COR-L47 (cell line): ENCODE measurements at places on chromosomes 1 and 21.
A peak's percentile ranks its signal among the peaks of the same experiment; 100 is the strongest.

DNA sequence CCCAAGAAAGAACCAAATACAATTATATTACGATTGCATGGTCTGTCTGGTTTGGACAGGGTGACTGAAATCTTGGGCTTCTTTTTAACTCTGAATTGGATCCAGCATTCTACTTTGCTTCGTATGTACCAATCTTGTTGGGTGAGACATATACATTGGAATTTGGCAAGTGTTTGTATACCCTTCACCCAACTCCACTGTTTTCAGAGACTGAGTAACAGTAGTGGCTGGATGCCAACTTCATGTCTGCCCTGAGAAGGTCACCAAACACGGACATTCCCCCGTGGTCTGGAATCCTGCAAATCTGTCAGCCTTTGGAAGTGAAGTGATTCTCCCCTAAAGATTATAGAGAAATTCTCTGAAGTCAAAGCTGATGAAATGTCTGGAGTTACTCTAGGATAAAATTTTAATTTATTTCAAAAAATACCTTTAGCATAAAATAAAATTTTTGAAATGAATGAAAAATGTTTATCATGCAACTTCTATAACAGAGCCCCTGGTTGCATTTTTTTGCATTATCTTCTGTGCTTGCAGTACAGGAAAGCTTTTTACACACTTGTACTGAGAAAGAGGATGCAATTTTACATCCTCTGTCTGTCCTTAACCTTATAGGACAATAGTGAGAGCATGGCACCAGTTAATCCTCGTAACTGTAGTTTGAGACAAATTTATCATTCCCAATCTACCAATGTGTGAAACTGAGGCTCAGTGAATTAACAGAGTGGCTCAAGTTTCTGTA, 201.8 kb downstream of the DISC1 start:
- DNase-seq, result no peak

DNA sequence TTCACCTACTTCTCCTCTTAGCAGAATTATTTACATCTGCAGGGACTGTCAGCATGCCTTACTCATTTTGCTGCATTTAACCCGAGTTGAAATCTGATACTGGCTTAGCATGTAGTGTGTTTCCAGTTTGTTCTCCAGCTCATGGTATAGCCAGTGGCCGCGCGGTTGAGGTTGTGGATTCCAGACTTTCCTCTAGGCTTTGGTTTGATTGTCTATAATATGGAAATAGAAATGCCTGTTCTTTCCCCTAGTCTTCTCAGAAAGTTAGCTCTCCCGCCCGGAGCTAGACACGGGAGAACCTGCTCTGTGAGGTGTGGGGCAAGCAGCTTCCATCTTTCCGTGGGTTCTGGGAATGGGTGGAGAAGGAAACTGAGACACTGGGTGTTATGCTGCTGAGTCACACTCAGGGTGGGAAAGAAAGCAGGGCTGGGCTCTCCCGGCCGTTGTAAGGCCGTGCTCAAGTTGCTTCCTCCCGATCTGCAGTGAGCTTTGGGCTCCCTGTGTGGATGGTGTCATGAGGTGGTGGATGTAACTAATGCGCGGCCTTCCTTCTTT, 206.8 kb upstream of the TMEM51 start:
- no peak for DNase-seq

GRCh38 chr1:56439610-56440264, 139.6 kb downstream of the PLPP3 start:
- no peak for DNase-seq

DNA sequence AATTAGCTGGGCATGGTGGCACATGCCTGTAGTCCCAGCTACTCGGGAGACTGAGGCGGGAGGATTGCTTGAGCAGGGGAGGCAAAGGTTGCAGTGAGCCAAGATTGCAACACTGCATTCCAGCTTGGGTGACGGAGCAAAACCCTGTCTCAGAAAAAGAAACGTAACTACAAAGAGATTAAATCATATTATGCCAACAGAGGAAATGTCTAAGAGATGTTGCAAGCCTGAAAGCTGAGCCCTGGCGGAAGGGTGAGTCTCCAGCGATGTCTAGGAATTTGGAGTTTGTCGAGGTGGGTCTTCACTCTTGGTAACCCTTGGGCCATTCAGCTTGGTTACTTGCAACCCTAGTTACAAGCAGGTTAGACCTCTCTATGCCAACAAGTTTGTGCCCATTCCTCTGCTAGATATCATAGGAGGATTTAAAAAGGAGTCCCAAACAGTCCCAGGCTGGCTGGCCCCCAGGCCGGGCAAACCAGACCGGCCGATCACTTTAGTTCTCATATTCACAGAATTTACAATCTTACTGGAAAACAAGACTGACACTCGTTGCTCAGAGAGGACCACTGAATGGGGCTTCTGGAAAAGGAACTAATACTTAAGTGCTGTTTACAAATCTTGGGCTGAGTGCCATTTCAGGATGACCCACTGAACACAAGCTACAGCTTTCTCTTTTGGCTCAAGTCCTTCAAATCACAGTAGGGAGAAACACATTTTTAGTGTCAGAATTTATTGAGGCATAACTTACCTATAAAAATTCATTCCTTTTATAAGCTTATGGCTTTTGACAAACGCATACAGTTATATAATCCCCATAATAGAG, 27.1 kb downstream of the SLC30A1 start:
- no peak for DNase-seq

DNA sequence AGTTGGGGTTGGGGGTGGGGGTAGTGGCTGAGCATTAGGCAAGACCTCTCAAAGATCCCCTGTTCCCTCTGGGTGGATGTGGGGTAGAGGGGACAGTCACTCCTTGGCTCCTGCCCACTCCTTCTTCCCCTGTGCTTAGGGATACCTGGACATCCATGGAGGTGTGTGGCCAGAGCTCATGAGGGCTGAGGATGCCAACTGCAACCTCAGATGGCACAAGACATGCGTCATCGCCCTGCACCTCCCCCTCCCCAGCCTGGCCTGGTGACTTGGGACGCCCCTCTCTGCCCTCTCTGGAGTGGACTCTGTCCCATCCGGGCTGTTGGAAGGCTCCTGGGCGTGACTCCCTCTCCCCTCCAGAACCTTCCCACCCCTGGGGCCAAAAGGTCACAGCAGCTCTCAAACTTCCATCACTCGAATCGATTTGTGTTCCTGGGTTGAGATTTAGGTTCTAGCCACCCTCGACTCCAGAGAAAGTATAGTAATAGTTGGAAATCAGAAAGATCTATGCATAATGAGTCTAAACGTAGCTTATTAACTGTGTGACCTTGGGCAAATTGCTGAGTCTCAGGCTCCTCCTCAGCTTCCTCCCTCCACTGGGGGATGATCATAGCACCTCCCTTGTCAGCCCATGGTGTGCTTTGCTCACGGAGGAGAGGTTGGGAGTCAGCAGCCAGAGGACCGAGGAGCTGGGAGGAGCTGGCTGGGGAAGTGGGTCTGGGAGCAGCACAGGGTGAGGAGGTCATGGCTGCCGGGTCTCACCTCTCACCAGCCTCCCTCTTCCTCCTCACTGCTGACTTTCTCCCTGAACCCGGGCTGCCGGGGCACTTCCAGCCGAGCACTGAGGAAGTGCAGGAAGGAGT, 2.2 kb upstream of the PTPN7 start:
- no peak for DNase-seq

- no peak for DNase-seq
Measured at GRCh38 chr1:93808871-93809270, 70.1 kb downstream of the DNTTIP2 start.

- DNase-seq, result no peak
Measured at GRCh38 chr1:153962088-153963029, 978 bp downstream of the SLC39A1 start.

GRCh38 chr1:154329152-154329521, 3.8 kb downstream of the ATP8B2 start:
- DNase-seq, result peak; percentile 10

DNA sequence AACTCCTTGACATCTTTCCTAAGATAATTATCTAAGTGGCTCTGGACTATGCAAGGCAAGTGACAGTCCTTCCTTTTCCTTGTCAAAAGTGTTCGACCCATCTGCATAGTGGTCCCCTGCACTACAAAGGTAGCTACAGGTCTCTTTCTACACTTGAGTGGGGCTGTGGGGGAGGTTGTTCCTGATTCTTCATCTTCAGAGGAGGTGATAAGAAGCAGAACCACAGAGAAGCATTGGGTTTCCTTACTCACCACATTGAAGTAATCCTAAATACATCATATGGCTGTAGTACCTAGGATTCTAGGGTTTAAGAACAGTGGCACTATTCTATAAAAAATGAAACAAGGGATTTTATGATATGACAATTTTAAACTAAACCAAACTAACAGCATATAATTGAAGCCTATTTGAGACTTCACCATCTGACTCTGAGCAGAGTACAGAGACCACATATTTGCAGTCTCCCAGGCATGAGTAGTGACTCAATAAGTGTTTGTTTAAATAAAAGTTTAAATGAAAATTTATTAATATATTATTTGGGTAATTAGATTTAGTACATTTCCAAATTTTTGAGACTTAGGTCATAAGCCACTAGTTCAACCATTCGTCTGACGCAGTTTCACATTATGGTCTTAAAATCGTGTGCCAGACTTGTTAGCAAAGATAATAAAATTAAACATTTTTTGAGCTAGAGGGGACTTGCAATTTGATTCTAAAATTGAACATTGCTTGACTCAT, 54.9 kb upstream of the NEK7 start:
- no peak for DNase-seq
